Activated naive CD4-positive, alpha-beta T cell (primary cell): ENCODE measurements at places on chromosomes 16 and 17.

GRCh38 chr17:29707212-29707571 is 84.5 kb upstream of the CORO6 start:
- no peak for DNase-seq

GRCh38 chr17:4827399-4827798 is 5.7 kb upstream of the MINK1 start:
- DNase-seq: no peak

GRCh38 chr17:56824503-56824902 is 9.2 kb downstream of the C17orf67 start:
- DNase-seq: no peak

GRCh38 chr17:21357696-21358656 is 18.2 kb upstream of the KCNJ12 start:
- no peak for DNase-seq
